ENCODE measurements at places on chromosomes 1 and 21.

GRCh38 chr1:41727749-41728115, 191.0 kb downstream of the HIVEP3 start:
- DNase-seq = no peak

- DNase-seq = peak; percentile 87
These were observed 92.6 kb downstream of the HHIPL2 start for GRCh38 chr1:222455188-222455879.

GRCh38 chr1:164667600-164667999, 108.6 kb downstream of the PBX1 start:
- DNase-seq = no peak

- DNase-seq = no peak
These were observed 550 bp upstream of the PTBP2 start for GRCh38 chr1:96721053-96721415.

- DNase-seq = no peak
These were observed 12.4 kb downstream of the PEA15 start for GRCh38 chr1:160217481-160218051.

GRCh38 chr1:50853325-50853724, 106.7 kb downstream of the FAF1 start:
- DNase-seq = no peak

DNA sequence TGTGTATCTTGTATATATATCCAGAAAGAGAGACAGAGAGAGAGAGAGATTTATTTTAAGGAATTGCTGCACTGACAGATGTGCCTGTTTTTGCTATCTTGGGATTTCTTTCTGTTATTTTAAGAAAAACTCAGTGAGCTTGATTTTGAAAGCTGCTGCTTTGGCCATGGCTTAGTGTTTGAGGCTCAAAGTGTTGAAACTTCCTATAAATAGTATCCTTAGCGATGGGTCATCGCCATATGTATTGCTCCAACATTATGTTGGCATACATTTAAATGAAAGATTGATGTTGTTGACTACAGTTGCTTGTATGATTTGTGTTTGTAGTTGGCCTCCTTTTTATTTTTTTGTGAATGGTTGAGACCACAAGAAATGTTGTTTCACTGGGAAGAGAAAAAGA, 29.0 kb upstream of the NTPCR start:
- peak; percentile 6 for DNase-seq

DNA sequence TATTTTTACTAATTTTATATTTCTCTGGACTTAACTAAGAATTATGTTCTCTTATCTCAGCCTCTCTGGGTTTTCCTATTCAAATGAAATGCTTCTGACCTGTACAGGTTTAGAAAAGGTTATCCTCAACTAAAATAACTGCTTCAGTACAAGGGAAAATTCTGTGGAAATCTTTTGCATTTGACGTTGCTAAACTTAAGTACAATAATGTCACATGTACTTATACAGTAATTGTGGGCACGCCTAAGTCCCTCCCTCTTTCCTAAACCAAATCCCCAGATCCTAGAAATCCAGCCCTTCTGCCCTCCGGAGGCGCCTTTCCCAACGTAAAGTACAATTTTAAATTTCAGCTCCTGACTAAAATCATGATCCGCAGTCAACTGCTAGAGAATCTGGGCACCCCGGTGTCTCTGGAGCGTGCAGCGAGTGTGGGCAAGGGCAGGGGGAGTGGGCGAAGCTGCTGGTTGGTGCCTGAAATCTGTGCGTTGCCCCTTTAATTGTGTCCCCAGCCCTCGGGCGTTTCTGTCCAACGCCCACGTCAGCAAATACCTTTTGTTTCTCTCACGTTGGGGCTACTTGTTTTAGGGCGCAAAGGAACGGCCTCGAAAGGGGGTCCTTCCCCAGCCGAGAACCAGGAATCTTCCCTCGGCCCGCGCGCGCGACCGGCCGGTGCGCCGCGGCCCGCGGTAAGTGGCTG, at the start of gene ZBTB8A:
Gene ZBTB8A, plus strand, starts transcription at position 541 of the 697 bp plus-strand sequence. CDS start 53,505 bp downstream, outside the sequence.
- DNase-seq = peak; percentile 54

- no peak for DNase-seq
These were observed 52.9 kb upstream of the ZNF326 start for GRCh38 chr1:89942014-89942413.

GRCh38 chr1:225554216-225554812, 98.6 kb downstream of the ENAH start:
- no peak for DNase-seq

DNA sequence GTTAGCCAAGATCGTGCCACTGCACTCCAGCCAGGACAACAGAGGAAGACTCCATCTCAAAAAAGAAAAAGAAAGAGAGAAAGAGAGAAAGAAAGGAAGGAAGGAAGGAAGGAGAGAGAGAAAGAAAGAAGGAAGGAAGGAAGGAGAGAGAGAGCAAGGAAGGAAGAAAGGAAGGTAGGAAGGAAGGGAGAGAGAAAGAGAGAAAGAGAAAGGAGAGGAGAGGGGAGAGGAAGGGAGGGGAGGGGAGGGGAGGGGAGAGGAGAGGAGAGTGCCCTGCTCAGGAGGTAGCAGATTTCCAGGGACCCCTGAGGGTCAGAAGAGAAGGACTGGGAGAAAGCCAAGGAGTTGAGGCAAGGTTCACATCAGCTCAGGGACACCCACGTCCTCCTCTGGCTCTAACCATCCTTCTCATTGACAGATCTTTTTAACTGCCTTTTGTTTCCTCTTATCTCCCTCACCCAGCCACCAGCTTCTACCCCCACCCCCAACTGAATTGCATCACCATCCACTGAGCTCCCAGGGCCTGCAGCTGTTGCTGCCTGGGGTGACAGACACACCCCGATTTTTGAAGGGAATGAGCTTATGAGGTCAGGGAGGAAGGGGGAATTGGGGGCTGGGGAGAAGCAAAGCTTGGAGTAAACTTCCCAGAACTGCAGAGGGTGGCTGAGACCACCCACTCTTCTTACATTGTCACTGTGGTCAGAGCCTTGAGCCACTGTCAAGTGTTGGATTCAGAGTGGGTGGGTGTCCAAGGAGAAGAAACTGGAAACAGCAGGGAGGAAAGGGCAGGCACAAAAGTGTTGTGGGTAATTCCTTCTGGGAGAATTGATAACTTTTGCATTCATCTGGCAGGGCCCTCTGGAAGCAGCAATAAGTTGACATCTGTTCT, 91.6 kb downstream of the GLUL start:
- DNase-seq = no peak

GRCh38 chr1:186541003-186541402, 80.1 kb upstream of the PDC start:
- DNase-seq = no peak

DNA sequence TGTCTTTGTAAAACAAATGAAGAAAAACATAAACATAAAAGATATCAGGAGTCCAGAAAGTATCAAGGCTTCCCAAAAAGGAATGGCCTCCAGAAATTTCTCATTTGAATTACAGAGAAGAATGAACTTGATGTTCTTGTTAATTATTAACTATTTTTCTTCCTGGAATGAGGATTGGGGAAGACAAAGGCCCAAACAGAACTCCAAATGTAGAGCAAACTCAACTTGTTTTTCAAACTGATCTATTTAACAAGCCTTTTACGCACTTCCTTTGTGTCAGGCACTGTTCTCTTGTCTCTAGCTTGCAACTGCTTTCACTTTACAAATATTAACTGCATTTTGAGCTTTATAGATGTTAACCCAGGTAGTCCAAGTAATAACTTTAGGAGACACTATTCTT, 45.5 kb downstream of the LAMC2 start:
- no peak for DNase-seq

GRCh38 chr1:944341-945325, 14.4 kb downstream of the NOC2L start:
- DNase-seq = no peak

DNA sequence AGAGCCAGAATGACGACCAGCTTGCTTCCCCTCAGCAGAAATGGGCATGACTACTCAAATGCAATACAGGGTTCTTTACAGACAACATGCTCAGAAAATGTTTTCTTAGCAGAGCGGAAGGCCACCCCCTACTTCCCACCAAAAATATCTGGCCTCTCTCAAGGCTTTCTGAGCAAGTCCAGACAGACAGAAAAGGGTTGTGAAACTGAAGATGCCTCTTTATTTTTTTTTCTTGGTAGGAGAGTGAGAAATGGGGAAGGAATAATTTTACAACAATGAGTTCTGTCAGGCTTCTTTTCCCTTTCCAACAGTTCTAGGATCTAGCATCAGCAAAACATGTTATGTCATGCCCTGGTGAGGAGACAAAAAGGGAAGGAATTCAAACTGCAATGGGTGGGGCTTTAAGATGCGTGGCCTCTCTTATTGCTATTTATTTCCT, 172.0 kb upstream of the CAMK1G start:
- DNase-seq = peak; percentile 44

DNA sequence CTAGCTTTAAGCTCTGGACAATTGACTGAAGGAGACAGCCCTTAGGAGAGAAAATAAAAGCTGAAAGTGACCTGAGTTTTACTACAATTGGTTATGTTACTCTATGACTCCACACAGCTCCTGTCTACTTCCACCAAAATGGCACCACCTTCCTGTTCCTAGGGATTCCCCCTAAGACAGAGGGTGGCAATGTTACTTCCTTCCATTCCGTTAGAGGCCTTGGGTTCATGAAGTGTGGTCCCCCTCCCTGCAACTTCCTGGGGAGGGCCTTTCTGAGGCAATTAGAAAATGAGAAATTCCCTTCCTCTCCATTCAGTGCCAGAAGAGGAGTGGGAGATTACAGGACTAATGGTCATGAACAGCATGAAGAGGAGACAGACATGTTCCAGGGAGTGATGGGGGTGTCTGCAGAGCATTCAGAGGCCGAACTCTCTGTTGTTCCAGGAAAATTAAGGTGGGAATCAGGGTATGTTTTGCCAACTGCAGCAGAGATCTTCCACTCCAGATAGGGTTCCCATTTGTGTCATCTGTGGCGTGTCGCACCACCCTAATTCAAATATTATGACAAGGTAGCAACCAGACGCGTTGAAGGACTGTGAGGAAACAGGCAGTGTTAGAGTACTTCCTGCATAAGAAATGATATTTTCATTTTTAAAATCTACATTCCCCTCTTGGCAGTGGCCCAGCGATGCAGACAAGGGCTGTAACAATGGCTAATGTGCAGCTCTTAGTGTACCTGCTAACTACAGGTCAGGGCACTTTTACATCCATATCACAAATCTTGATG, 53.1 kb upstream of the TRIM67 start:
- DNase-seq = no peak

DNA sequence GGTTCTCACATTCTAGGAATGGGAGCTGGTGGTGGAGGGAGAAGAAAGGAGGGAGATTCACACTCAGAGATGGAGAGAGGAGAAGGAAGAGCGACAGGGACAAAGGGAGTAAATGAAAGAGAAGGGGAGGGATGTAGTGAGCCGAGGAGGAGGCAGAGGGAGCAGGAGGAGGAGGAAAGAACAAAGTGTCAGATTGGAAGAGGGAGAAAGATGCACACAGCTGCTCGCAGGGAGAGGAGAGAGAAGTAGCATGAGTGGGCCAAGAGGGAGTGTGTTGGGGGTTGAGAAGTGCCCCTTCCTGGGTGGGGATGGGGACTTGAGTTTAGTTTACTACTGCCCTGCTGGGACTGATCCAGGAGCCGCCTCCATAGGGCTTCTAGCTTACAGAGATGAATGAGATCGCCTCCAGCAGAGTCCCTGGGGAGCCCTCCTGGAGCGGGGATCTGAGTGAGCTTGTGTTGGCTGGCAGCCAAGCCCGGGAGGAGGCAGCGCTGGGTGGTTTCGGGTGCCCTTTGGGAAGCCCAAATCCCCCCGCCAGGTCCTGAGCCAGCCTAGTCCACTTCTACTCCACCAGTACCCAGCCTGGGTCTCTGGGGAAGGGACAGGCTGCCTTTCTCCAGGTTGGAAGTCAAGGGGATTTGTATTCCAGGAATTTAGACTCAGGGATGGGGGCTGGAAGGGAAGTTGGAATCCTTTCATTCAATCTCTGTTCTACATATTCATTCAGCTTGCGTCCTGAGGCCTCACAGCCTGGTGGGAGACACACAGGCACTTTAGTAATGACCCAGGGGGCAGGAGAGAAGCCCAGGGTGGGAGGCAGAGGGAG, 20.9 kb downstream of the PTPRU start:
- DNase-seq = no peak

DNA sequence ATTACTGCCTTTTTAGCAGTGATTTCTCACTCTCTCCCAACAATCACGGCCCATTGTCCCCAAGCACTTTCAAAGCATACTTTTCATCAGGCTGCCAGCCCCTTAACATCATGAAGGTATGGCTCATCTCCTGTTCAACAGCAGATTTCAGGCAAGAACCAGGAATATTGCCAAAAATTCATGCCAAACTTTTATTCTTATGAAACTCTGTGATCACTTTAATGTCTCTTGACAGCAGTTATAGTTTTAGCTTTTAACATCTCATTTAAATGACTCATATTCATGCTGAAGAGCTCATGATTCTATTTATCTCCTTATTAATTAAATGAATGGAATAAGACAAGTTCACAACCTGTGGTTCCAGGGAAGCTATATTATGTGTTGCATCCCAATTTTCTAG, 235.1 kb downstream of the GRIK1 start:
- DNase-seq = peak; percentile 34

- no peak for DNase-seq
These were observed 2.7 kb downstream of the USP25 start for GRCh38 chr21:15732290-15732995.

GRCh38 chr1:168824418-168825065, 95.5 kb upstream of the DPT start:
- no peak for DNase-seq

DNA sequence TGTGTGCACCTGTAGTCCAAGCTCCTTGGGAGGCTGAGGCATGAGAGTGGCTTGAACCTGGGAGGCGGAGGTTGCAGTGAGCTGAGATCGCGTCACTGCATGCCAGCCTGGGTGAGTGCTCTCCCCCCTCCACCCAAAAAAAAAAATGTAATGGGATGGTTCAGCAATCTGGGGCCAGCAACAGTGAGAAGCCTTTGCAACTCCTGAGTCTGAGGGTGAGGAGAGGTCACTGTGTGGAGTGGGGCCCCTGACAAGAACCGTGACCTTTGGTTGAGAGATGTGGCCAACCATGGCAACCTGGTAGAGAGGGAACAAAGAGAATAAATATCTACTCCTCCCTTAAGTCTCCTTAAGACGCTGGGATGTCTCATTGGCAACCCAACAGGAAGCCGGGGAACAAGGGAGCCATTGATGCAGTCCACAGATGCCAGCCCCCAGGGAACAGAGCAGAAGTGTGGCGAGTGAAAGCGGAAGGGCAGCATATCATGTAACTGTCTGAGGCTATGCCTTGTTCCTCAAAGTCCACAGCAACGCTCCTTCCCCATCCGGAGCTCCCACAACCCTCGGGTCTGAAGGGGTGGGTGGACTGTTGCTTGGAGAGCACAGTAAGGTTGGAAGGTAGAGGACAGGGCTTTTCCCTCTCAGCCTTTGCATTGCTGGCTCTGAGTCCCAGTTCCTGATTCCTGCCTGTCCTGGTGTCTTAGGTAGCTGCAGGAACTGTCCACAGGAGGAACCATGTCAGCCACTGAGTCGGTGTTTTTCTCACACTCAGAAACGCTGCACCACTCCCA, 8.3 kb downstream of the TRNP1 start:
- DNase-seq = no peak

GRCh38 chr1:171014880-171015279, 75.8 kb upstream of the FMO3 start:
- no peak for DNase-seq
